ENCODE measurements at places on chromosomes 1 and 21.

DNA sequence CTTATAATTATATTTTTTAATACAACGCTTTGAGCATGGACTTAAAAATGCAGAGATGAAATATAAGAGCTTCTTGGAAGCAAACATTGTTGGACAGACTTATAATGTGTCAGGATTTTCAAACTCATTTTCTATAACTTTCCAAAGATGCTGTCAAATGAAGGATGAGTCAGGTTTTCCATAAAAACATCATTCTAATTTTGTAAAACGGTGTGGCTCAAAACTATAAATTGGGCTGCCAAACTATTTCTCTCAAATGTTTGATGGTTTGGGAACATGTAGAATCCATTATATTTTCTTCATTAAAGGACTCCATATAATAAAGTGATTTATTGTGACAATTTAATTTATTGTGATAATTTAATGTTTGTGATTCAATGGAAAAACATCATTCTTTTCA is 511.2 kb downstream of the USP25 start:
- no peaks in the 10 kb centered on the region for H3K27me3 ChIP-seq
- no peak overlapping the region for H3K4me3 ChIP-seq
- no peak overlapping the region for H3K27ac ChIP-seq

DNA sequence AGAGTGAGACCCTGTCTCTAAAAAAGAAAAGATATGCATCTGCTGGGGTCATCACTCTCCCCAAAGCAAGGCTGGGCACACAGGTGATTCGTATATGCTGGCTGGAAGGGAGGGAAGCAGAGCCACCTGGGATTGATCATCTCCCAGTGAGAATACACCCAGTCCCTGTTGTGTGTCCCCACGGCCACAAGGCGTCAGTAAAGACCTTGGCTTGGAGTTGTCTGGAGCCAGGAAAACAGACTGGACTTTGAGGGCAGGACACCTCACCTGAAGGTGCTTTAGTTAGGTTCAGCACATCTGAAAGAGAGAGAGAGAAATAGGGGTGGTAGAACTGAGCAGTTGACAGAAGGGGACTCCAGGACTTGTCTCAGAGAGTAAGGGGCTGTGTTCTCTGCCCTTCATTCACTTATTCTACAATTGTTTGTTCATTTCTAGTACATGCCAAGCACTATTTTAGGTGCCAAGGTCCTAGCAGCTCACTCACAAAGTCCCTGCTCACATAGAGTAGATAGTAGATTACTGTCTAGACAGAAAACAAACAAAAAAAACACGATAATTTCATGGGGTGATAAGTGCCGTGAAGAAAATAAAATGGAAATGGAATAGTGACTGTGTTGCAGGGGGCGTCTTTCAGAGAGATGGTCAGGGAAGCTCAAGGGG is 13.5 kb downstream of the CITED4 start:
- no peaks in the 10 kb centered on the region for H3K36me3 ChIP-seq
- H3K4me3 ChIP-seq, result no peak overlapping the region
- H3K4me1 ChIP-seq, result peaks cover 35% of the 10 kb centered on the region
- H3K27ac ChIP-seq, result peak overlapping the region; percentile 10

DNA sequence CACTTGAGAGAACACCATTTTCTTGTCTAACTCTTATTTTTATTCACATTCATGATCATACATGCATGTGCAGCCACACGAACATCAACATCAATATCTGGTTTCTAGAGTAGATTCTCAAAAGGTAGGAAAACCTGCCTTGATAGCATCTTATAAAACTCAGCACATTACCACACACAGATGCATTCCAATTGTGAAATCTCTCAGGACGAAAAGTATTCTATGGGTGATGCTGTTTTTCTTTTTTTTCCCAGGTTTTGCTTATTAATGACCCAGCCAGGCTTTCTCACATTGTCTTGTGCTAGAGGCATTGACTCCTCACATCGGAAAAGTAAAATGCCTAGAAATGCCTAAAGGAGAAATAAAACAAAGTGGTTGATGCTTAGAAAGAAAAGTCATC is 562.8 kb downstream of the KIF26B start:
- DNase-seq, result no peak
- H3K4me1 ChIP-seq, result no peaks in the 10 kb centered on the region
- no peaks in the 10 kb centered on the region for H3K36me3 ChIP-seq
- no peak overlapping the region for H3K4me3 ChIP-seq
- no peaks in the 10 kb centered on the region for H3K27me3 ChIP-seq

DNA sequence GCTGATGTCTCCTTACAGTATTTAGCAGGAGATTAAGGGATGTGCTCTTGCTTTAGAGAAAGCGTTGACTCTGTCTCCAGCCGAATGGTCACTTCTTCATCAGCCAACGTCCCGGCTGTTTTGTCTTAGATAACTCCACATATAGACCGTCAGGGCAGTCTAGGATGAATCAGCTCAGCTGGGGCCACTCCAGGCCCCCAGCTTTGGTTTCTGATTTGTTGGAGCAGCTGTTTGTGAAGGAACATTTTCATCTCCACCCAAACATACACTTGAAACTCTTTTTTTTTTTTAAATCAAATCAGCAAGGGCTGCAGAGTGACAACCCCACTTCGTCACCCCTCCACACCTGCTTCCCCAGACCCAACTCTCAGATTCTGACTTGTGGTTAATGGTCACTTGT is 206.1 kb upstream of the GALNT2 start:
- H3K4me1 ChIP-seq, result peaks cover 5% of the 10 kb centered on the region
- H3K27me3 ChIP-seq, result peaks cover 4% of the 10 kb centered on the region
- no peak overlapping the region for H3K4me3 ChIP-seq
- H3K27ac ChIP-seq, result no peak overlapping the region
- DNase-seq, result no peak

DNA sequence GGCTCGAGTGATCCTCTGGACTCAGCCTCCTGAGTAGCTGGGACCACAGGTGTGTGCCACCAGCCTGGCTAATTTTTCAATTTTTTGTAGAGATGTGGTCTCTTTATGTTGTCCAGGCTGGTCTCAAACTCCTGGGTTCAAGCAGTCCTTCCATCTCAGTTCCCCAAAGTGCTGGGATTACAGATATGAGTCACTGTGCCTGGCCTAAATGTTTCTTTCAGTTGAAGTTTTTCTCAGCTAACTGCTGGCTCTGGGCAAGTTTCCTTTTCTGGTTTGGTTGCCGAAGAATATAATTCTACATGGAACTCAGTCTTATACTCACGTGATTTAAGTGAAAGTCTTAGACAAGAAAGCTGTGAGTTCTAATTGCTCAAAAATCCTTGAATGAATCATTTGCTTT is 57.0 kb downstream of the SASS6 start:
- no peak overlapping the region for H3K4me3 ChIP-seq
- H3K27ac ChIP-seq, result no peak overlapping the region
- peaks cover 14% of the 10 kb centered on the region for H3K4me1 ChIP-seq

DNA sequence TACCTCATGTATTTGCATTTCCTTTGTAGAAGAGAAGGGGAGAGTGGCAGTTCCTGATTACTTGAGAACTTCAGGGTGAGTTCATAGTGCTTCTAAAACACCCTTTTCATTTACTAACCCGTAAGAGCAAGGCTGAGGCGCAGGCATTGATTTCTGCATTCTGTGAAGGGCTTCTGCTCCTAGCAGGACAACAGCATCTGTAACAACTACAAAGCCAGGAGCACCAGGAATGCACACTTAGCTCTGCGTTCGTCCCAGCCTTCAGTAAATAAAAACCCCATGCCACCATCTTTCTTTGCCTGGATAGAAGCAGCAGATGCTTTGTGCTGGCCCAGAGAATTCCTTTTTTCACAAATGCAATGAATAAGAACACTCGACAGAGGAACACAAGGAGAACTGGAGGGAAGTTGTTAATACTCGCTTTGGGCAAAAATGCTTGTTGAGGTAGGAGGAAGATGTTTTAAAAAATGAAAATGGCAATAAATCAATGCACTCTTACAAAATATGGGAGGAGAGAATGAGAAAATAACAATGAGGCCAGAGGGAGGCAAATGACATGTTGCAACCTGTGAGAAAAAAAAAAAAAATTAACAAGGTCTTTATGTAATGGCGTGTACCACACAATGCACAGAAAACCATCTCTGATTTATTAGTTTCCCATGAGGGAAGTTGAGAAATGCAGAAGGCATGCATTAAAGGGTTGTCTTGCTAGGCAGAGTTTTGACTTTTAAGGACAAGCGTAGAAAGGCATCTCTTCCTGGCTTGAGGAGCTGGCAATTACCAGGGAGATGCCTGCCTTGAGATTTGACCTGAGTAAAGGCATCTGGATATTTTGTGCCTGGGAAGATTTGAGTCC is 418.8 kb downstream of the DISC1 start:
- no peak overlapping the region for H3K27ac ChIP-seq
- peaks cover 4% of the 10 kb centered on the region for H3K27me3 ChIP-seq
- no peak for DNase-seq
- no peak overlapping the region for H3K4me3 ChIP-seq

- H3K4me1 ChIP-seq, result peaks cover 8% of the 10 kb centered on the region
- peaks cover 74% of the 10 kb centered on the region for H3K27me3 ChIP-seq
- peak within 1 kb of the TSS; percentile 77 for H3K4me3 ChIP-seq
- DNase-seq, result peak; percentile 57
Measured at GRCh38 chr1:32538887-32539583, at the start of gene ZBTB8A. ZBTB8A (plus strand) TSS chr1:32539427; CDS start chr1:32592932, 53,505 bp downstream.

DNA sequence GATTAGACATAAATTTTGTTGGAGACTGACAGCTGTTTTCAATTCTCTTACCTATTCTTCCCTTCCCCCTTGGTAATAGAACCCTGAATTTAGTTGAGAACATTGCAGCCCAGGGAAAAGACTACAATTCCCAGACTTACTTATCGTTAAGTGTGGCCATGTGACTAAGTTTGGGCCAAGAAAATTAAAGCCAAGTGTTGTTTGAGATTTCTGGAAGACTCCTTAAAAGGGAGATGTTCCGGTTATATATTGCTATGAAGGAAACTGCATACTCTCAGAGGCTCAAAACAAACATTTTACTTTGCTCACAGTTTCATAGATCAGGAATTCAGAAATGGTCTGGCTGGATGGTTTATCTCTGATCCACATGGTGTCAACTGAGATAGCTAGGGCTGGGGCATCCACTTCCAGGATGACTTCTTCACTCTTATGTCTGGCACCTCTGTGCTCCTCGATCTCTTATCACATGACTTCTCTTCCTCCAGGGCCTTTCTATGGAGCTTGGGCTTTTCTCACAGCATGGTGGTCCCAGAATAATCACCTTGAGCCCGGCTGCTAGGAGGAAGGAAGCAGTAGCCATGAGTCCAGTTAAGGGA is 22.4 kb upstream of the CD34 start:
- no peaks in the 10 kb centered on the region for H3K4me1 ChIP-seq
- peak; percentile 43 for DNase-seq
- H3K27me3 ChIP-seq, result peaks cover 48% of the 10 kb centered on the region
- H3K4me3 ChIP-seq, result no peak overlapping the region
- no peaks in the 10 kb centered on the region for H3K36me3 ChIP-seq

- peak overlapping the region; percentile 90 for H3K27ac ChIP-seq
- DNase-seq, result peak; percentile 75
- peaks cover 70% of the 10 kb centered on the region for H3K4me1 ChIP-seq
- no peaks in the 10 kb centered on the region for H3K27me3 ChIP-seq
- peaks cover 44% of the 10 kb centered on the region for H3K36me3 ChIP-seq
Measured at GRCh38 chr21:41369105-41369919, 7.5 kb downstream of the MX2 start.

- H3K4me3 ChIP-seq, result peak overlapping the region; percentile 96
- H3K36me3 ChIP-seq, result peaks cover 3% of the 10 kb centered on the region
- H3K27ac ChIP-seq, result peak overlapping the region; percentile 95
Measured at GRCh38 chr1:248872752-248873408, 14.0 kb upstream of the ZNF692 start.

DNA sequence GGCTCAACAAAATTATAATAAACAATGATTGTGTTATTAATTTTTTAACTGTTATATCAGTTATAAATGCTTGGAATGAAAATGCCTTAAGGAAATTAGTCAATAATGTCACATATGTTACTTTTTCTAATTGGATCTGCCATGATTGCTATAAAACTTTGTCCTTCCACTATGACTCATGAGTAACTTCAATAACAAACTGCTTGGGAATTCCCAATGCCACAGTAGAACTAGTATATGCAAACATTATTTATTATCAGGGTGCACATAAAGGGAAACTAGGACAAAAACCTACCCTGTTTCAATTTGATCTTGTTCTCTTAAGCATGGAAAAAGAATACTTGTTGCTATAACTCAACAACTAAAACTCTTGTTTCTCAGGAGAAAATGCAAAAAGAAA is 59.1 kb upstream of the PDC start:
- no peak for DNase-seq
- H3K4me1 ChIP-seq, result no peaks in the 10 kb centered on the region
- H3K4me3 ChIP-seq, result no peak overlapping the region
- H3K27me3 ChIP-seq, result no peaks in the 10 kb centered on the region
- no peaks in the 10 kb centered on the region for H3K36me3 ChIP-seq

DNA sequence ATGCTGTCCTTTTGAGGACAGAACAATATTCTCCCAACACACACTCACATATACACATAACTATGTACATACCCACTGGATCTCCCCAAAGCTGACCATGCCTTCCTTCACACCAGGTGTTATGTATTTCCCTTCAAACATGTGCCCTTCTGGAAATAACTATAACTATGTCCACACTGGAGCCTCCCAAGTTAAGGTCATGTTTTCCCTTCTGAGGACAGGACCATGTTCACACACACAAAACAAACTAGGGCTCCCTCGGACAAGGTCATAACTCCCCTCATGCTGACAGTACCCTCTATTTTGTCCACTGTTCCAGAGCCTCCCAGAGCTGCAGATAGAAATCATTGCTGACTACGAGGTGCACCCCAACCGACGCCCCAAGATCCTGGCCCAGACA is 7.8 kb downstream of the MMACHC start:
- no peak overlapping the region for H3K4me3 ChIP-seq
- DNase-seq, result no peak
- peaks cover 8% of the 10 kb centered on the region for H3K4me1 ChIP-seq
- peaks cover 48% of the 10 kb centered on the region for H3K36me3 ChIP-seq
- H3K27me3 ChIP-seq, result no peaks in the 10 kb centered on the region
- no peak overlapping the region for H3K27ac ChIP-seq

DNA sequence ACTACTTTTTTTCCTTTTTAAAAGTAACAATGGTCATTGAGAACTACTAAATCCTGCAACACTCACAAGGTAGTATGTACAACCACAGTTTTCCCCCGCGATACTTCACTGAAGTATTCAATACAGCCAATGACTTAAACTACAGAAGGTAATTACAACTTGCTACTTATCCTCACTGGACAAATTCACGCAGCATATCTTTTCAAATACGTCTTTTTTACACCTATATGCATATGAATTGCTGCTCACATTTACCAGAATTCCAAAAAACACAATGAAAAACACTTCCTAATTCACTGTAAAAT is 12.4 kb downstream of the NRIP1 start:
- no peaks in the 10 kb centered on the region for H3K27me3 ChIP-seq
- peak overlapping the region; percentile 76 for H3K4me3 ChIP-seq
- H3K27ac ChIP-seq, result peak overlapping the region; percentile 77
- peaks cover 54% of the 10 kb centered on the region for H3K4me1 ChIP-seq
- no peaks in the 10 kb centered on the region for H3K36me3 ChIP-seq
